ENCODE measurements at places on chromosomes 4 and X.

DNA sequence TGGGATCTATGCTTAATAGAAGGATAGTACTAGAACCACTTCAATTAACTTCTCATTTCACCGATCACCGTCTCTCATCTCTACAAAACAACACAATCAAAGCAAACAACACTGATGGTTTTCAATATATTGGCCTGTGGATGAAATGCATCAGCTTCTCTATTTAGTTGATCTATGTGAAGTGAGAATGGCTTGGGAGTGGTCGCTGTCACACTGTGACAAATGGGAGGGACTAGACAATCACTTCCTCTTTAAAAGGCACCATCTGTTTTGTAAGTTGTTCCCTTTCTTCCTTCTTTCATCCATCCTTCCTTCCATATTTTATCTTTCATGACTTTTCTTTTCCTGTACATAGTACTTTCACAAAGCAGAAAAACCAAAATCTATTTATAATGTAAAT, 23.9 kb upstream of the NWD2 start:
- no peak for DNase-seq

DNA sequence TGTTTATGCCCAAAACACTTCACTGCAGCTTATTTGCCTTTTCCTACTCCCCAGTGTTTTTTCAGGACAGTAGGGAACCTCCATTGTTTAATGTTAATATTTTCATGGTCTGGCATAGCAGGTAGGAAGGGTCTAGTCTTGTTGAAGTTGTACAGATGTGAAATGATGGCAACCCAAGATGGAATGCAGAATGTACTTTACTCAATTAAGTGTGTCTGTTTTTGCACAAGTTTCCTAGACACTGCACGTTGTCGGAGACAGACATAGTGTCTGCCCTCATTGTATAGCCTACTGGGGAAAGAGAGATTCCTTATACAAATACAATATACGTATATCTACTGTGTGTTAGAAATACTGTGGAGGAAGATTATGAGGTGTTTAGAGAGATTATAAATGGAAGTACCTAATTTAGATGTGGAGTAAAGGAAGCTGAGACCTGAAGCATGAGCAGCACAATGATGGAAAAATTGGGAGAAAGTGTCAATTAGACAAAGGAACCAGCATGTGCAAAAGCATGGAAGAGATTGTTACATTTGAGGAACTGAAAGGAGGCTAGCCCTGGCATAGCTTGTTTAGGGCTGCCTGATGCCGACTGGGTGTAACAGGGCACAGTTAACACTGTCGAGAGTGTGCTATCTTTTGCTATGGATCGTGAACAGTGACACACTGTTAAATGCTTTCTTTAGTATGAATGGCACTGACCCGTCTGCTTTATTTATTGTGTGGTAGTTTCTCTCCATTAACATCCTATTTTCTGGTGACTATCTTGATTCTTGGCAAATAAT, 18.4 kb downstream of the CPEB2 start:
- no peak for DNase-seq

- no peak for DNase-seq
Measured at GRCh38 chr4:17385403-17385802, 126.5 kb downstream of the QDPR start.

DNA sequence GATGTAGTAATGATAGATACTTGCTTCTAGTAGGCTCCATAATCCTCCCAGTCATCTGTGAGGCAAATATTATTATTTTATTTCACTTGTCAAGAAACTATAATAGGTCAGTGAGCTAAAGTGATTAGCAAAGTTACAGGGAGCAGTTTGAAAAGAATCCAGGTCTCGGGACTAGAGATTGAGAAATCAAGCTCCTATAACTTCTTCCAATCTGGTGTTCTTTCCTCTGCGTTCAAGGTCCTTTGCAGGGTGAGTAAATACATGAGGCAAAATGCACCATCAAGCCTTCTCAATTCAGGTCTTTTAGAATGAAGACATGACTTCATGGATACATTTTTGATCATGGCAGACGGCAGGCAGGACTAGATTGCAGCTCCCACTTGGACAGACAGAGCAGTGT, 150.4 kb downstream of the FRAS1 start:
- no peak for DNase-seq

DNA sequence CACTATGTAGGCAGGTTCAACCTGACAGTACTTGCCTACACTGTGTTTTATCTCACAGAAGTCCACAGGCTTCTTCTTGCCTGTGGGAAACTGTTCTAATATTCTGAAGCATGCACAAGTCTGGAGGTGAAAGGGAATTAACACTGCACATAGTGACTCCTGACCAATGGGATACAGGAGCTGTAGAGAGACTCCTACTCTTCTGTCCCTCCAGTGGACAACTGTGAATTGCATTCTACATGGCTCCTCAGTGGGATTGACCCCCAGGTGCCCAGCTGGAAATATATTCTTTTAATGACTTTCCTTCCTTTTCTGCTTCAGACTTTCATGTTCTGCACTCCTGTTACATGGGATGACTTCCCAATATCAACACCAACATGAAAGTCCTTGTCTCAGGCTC, 8.2 kb upstream of the YIPF6 start:
- no peak for DNase-seq

- no peak for DNase-seq
Measured at GRCh38 chrX:101357166-101357795, 8.7 kb upstream of the TIMM8A start.

DNA sequence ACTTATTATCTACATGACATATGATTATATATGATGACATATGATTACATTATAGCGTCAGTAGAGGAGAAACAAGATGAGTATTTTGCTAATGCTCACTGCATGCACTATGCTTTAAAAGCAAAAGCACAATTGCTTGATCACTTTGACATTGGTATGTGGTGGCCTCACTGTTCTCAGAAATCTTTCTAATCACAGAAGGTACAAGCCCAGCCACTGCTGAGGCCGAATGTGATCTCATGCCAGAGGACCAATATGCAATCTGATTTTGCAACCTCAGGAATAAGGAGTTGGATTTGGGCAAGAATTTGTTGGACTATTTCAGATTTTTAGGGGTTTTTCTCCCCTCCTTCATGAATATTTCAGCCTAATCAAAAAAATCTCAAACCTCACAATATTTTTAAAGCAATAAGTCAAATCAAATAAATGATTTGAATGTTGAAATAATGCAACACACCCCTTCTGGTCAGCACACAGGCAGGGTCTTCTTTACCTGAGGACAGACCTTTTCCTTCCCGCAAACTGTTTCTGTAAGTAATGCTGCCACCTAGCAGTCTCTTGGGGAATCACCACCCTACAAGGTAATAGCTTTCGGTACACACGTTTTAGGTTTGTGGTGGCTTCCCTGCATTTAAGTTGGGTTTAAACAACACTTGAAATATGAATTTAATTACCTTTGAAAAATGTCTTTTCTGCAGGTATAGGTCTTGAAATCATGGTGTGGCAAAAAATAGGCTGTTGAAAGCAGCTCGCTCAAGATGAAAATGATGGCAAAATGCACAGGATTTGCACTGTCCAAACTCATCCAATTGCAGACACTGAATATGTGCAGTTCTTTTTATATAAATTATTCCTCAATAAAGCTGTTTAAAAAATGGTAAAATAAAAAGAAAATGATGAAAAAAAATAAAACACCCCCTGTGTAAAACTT, 4.8 kb upstream of the CXCL13 start:
- DNase-seq: peak; percentile 25

- DNase-seq: peak; percentile 46
Measured at GRCh38 chr4:87073199-87074120, 138.6 kb downstream of the AFF1 start.

DNA sequence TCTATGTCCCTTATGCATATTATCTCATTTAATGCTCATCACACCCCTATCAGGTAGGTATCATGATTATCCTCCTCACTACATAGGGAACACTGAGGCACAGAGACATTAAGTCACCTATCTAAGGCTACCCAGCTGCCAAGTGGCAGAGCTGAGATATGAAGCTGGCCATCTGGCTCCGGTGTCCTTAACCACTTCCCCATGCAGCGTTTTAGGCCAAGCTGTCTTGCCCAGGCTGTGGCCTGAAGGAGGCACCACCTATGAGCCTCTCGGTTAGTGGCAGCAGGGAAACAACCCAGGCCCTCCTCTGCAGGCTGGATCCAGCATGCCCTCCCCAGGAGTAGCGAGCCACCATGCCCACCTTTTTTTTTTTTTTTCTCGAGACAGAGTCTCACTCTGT, 16.3 kb downstream of the PJA1 start:
- DNase-seq: no peak

DNA sequence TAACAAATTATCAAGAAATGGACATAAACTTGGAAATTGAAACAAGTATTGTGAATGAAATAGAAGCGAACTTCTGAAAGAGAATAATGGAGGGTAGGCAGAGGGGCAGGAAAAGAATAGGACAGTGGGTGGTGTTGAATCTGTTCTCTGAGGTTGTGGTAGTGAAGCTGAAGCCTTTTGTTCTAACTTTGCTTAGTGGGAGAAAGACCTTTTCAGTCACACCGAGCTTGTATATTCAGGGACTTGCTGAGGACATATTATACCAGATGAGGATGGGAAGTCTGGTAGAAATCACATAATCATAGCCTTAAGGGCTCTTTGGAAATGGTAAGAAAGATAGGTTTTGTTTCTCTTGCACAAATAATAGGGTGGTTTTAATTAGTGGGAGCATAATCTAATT, 115.4 kb upstream of the NDST4 start:
- DNase-seq: no peak

- no peak for DNase-seq
Measured at GRCh38 chrX:110322603-110323002, 4.7 kb upstream of the AMMECR1 start.

GRCh38 chr4:6501171-6501570, 28.8 kb upstream of the PPP2R2C start:
- DNase-seq: no peak
